ENCODE measurements at places on chromosomes 2 and 18.

- no peak for DNase-seq
Measured at GRCh38 chr2:64327129-64327509, 126.8 kb upstream of the LGALSL start.

GRCh38 chr2:224691563-224691962 is 24.6 kb downstream of the CCDC195 start:
- no peak for DNase-seq

DNA sequence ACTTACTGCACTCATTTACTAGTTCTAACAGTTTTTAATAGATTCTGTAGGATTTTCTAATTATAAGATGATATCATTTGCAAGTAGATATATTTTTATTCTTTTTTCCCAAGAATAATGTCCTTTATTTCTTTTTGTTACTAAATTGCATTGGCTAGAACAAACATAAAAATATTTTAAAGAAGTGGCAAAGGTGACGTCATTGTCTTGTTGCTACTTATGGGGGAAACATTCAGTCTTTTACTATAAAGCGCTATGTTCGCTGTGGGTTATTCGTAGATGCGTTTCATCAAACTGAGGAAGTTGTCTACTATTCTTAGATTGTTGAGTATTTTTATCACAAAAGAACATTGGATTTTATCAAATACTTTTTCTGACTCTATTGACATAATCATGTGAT is 765.2 kb upstream of the POU3F3 start:
- no peak for DNase-seq

DNA sequence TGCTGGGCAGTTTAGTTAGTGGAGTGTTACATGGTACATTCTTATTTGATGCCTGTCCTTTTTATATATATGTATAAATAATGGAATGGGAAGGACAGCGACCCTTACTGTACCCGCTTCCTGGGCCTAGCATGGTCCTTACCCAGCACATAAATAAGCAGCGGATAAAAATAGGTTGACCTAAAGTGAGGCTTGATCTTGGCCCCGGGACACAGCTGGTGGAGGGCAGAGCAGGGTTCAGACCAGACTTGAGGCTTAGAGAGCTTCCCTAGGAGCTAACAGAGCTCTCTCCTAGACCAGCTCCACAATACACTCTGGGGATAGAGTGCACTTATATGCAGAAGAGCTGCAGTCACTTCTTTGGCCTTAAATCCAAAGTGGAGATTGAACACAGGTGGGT is 46.9 kb upstream of the RPL31 start:
- no peak for DNase-seq

DNA sequence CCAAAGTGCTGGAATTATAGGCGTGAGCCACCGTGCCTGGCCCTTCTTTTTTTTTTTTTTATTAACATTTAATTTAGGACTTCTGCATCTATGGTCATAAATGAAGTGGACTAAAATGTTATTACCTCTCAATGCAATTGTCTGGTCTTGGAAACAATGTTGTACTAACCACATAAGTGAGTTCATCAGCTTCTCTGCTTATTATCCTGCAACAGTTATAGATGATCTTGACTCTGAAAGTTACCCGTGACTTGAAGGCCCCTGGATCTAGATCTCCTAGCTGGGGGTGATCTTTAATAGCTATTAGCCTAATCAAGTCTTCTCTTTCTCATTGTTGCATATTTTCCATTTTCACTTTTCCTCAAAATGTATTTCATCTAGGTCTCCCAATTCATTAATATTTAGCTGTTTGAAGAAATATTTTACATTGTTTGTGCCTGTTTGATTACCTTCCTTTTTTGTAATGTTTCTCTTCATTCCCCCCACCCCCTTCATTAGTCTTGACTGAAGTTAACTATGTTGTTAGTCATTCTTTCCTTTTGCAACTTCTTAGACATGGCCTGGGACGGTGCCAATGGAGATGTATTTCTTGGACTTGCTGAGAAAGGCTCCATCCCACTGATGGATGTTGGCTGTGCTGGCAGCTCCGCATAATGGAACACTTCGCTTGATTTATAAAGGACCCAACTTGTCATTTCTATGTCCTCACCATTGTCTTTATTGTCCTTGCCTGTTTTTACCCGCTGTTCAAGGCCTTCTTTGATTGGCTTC is 141.6 kb upstream of the RIOK3 start:
- DNase-seq, result no peak

DNA sequence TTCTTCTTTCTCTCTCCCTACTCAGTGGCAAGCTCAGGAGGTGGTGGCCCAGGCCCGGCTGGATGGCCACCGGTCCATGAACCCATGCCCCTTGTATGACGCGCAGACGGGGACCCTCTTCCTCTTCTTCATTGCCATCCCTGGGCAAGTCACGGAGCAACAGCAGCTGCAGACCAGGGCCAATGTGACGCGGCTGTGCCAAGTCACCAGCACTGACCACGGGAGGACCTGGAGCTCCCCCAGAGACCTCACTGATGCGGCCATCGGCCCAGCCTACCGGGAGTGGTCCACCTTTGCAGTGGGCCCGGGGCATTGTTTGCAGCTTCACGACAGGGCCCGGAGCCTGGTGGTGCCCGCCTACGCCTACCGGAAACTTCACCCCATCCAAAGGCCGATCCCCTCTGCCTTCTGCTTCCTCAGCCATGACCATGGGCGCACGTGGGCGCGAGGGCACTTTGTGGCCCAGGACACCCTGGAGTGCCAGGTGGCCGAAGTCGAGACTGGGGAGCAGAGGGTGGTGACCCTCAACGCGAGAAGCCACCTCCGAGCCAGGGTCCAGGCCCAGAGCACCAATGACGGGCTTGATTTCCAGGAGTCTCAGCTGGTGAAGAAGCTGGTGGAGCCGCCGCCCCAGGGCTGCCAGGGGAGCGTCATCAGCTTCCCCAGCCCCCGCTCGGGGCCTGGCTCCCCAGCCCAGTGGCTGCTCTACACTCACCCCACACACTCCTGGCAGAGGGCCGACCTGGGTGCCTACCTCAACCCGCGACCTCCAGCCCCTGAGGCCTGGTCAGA is 1.8 kb downstream of the NEU2 start:
- no peak for DNase-seq

GRCh38 chr18:48777026-48777743 is 173.6 kb downstream of the SMAD7 start:
- DNase-seq, result peak; percentile 54

DNA sequence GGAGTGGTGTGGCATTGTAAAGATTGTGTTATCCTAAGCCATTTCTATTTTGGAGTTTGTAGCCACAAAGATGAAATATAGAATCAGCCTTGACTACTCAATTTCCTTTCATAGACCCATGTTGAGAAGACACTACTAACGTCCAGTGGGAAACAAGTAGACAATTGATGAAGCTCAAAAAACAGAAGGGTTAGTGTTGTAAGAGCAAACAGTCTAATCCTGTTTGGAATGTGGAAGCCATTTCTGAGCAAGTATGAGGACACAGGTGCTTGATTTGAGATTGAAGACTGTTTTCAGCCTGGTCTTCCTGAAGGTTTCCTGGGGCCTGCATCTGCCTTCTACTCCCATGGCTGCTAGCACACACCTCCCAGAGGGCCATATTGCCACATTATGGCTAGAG is 29.1 kb downstream of the B3GNT2 start:
- no peak for DNase-seq

DNA sequence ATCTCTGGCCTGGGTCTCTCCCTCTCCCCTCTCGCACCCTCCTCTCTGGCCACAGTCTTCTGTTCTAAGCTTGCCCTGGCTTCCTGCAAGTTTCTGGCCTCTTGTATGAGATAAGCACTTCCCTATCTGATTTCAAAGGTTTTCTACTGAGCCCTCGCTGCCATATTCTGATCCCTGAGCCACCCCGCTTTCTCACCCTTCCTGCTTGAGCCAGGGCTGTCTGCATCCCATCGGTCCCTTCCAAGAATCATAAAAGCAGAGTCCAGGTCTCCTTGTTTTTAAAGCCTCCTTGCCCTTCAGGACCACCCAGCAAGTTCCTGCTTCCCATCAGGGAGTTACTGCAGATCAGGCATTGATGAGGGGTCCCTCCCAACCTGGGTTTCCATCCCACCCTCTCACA is 110.2 kb downstream of the PRKCE start:
- no peak for DNase-seq

GRCh38 chr2:217396165-217396564 is 536.3 kb upstream of the TNP1 start:
- no peak for DNase-seq

GRCh38 chr18:26442126-26442525 is 106.2 kb downstream of the KCTD1 start:
- no peak for DNase-seq

DNA sequence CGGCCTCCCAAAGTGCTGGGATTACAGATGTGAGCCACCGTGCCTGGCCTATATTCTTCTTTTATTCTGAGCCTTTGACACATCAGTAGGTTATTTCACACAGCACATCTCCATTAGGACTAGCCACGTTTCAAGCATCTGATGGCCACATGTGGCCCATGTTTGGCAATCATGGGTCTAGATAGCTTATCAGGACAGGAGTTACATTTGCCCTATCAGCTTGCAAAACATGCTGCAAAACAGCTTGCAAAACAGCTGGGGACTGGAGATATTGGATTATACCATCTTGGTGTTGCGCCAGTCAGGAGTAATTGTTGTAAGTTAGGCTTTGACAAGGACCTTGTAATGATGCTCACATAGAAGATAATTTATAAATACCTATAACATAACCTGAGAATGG is 94.9 kb downstream of the GBX2 start:
- DNase-seq, result no peak

DNA sequence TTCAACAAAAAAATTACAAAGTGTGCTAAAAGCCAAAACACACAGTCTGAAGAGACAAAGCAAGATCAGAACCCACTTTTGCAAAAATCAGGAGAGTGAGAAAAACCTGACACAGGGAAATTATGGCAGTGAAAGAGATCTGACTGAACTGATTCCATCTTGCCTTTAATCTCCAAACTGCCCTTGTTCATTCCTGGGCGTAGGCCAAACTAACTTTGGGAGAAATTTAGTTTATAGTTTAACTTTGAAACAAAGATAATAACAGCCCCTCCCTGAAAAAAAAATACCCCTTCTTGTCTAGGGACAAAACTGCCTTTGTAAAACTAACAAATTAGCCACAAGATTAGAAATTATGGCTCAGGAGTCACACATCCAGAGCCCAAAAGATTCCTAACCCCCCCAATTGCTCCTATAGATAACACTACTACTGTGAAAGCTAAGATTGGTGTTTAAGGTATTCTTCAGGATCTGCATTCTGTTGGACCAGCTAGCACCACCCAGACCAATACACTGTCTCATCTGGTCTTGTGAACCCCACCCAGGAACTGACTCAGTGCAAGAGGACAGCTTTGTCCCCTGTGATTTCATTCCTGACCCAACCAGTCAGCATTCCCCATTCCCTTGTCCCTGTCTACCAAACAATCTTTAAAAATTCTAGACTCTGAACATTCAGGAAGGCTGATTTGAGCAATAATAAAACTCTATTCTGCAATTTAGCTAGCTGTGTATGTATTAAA is 226.1 kb upstream of the SH3BP4 start:
- no peak for DNase-seq

- DNase-seq, result no peak
Measured at GRCh38 chr18:57048859-57049258, 98.0 kb upstream of the BOD1L2 start.

DNA sequence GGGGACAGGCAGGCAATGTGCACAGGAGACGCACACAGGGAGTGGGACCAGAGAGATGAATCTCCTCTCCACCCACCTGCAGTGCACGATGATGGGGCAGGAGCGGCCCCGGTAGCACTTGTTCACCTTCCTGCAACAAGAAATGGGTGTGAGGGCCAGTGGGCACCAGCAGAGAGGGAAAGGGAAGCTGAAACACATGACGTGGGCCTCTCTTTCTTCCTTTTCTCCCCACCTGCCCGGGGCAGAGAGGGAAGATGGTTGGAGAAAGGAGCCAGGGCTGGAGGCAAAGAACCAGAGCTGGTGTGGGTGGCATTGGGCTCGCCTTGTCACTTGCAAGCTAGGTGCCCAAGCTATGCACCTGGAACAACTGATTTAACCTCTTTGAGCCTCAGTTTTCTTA is 12.2 kb downstream of the DNAJB2 start:
- DNase-seq, result no peak

GRCh38 chr2:86056590-86057331 is 48.9 kb downstream of the POLR1A start:
- no peak for DNase-seq

GRCh38 chr18:25341831-25342230 is 10.1 kb downstream of the ZNF521 start:
- DNase-seq, result no peak

GRCh38 chr2:42905341-42906110 is 113.1 kb upstream of the HAAO start:
- DNase-seq, result no peak

DNA sequence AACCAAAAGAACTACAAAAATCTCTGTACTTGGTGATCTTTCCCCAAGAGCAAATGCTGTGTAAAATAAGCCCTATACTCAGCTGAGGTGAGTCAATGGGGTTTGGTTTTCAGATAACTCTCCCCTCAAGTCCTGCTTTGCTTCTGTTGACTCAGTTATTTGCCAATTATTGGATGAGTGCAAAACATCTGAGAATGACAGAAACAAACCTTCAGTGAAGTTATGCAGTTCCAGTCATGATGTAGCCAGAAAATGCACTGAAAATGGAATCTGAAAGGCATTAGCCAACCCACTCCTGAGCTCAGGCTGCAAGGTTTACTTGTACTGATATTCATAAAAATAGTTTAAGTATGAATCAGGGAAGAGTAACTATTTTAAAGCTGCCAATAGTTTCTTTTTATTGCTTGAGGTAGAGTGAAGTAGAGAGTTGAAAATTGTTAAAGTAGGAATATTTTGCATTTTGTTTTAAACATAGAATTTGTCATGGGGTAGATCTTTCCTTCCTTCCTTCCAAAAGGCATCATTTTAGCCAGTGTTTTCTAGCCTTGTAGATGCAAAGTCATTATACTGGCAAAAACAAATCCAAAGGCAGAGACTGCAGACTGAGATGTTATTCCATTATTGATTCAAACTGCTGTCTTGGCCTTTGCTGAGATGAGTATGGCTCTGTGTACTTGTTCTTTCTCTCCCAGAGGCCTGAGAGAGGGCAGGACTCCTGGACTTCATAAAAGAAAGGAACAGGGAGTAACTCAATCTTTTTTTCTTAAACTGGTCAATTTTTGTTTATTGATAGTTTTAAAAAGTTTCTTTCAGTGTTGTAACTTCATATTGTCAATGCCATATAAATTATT is 215.3 kb downstream of the RND3 start:
- DNase-seq, result no peak

DNA sequence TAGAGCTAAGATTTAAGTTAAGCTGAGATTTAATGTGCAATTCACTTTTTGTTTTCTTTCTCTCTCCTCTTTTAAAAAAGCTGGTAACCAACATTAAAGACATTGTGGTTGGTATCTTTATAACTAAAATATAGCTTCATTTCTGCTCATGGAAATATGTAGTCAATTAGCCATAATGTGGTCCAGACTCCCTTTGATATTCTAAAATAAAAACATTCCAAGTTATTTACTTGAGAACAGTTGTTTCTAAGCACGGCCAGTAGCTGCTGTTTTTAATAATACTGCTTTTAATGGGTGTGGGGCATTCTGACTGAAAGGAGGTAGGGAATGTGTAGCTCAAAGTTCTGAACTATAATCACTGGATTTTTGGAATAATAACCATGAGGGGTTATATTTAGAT is 183.3 kb upstream of the FBXO11 start:
- DNase-seq, result no peak
